ENCODE measurements at places on chromosomes 1 and 21.

- no peak for DNase-seq
Observed at GRCh38 chr1:221083902-221084301, 204.7 kb downstream of the HLX start.

DNA sequence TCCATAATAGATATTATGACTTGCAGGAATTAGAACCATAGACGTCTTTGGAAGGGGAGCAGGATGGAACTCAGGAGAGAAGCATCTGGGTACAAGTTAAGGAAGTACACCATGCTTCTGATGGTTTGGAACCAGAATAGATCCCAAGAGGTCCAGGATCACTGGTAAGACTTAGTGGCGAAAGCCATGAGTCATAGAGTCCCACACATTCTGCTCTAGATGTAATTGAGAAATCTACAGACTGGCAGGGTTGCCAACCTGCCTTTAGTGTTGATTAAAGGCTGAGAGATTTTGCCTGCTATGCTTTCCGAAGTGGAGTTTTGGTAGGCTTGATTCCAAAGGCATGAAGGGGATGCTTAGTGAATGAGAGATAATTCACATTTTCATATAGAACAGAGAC, 57.1 kb upstream of the C1orf87 start:
- peak; percentile 19 for DNase-seq

GRCh38 chr1:104259481-104259880, 509.8 kb downstream of the AMY1C start:
- no peak for DNase-seq

DNA sequence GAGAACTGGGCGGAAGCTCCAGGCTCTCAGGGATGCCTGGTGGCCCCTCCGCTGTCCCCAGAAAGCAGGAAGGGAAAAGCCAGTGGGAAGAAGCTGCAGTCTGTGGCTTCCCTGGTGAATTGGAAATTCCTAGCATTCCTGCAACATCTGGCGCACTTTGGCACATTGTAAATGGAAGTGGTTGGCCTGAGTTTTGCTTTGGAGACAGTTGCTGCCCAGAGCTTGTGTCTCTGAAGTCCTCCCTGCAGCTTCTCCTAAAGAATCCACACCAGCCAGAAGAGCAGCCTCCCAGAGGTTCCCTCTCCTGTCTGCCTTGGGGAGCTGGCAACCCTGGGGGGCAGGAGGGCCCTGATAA, 48.2 kb downstream of the ARHGEF10L start:
- DNase-seq = peak; percentile 87

DNA sequence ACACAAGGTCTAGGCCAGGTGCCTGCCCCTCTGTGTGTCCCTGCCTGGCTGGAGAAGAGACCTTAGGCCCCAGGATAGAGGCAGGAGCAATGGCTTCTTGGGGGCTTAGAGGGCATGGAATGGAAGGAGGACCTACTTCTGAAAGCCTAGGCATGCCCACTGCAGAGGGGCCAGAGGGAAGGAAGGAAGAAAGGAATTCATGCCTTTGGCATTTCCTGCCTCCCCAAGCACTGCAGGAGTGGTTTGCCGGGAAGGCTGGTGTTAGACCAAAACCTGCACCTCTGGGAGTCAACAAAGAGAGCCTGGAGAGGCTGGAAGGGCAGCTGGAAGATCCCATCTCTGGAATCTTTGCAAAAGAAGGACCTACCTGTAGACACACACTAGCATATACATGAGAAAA, 50.7 kb upstream of the KCNE2 start:
- no peak for DNase-seq

DNA sequence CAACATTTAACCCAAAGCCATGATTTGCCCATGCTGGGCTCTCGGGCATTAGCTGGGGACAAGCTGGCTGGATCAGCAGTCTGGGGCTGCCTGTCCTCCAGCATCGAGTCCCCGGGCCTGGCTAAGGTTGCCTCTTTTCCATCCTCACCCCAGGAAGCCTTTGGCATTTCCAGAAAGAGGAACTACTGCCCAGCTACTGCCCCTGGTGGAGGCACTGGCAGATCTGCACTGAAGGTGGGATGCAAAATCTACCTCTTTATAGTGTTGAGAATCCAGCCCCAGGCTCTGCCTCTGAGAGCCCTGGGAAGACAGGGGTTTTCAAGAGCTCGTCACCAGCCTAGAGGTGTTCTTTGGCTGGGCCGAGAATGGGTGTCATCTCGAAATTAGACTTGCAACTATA, 635.9 kb downstream of the MATN1 start:
- DNase-seq = no peak

DNA sequence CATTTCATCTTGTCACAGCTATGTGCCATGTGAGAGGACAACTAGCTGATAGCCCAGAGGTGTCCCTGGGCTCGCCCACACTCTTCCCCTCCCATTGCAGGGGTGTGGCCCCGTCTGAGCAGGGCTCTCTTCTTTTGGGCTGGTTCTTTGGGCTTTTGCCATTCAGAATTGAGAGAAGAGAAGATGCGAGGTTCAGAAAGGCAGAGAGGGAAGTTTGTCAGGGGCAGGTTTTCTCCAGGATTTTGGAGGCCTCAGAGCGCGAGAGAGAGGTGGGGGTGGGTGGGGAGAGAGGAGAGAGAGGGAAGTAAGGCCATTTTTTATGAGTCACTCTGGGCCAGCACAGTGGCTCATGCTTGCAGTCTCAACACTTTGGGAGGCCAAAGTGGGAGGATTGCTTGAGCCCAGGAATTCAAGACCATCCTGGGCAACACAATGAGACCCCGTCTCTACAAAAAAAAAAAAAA, 5.2 kb downstream of the IFI6 start:
- no peak for DNase-seq

- DNase-seq = no peak
Observed at GRCh38 chr21:14617040-14617393, 70.9 kb upstream of the SAMSN1 start.

GRCh38 chr21:42346441-42346840, 4.4 kb downstream of the TFF2 start:
- peak; percentile 2 for DNase-seq

DNA sequence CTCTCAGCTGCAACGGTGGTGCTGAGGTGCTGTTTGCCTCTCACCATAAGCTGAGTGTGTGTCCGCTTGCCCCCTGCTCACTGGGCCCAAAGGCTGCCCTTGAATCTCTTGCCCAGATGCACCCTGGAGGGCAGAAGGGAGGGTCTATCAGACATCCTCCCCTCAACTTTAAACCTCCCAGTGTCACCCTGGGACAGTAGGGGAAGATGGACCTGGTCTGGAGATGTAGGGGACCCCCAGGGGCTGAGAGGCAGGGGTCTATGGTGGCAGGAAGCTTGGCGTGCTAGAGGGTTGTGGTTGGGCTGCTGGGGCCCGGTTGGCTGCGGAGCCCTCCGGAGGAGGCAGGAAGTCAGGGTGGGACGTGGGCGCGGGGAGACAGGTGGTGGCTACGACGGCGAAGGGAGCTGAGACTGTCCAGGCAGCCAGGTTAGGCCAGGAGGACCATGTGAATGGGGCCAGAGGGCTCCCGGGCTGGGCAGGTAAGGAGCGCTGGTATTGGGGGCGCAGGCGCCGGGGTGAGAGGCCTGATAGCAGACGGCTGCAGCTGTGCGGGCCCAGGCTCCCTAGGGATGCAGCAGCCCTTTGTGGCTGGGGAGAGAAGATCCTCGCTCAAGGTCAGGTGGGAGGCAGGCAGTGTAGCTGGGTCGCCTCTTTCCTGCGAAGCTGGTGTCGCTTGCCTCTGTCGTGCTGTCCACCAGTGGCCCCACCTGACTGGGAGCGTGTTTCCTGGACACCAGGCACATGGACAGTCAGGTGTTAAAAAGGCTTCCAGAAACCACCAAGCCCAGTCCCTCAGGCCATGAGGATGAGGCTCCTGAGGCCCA, at the start of gene LCK:
Gene LCK, plus strand, starts transcription at position 373 of the 824 bp plus-strand sequence. CDS start 23,065 bp downstream, outside the sequence.
- no peak for DNase-seq

DNA sequence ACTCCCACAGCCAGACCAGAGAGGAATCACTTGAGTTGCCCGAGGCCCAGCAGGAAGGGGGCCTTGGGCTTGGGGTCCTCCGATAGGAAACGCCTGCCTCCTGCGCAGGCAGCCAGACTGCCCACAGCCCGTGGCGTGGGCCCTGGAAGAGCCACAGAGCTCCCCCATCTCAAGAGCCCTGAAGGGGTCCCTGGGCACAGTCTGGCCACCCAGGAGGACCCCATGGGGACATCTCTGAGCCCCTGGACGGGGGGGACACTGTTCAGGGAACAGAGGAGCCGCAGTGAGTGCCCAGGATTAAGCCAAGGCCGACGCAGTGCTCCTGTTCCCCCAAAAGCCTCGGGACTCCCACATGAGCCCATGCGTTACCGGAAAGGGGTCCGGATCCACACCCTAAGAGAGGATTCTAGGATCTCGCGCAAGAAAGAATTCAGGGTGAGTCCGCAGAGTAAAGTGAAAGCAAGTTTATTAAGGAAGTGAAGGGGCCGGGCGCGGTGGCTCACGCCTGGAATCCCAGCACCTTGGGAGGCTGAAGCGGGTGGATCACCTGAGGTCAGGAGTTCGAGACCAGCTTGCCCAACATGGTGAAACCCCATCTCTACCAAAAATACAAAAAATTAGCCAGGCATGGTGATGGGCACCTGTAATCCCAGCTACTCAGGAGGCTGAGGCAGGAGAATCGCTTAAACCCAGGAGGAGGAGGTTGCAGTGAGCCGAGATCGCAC, 38.1 kb upstream of the LBR start:
- no peak for DNase-seq
